ENCODE measurements at places on chromosomes 5 and 9.
A peak's percentile ranks its signal among the peaks of the same experiment; 100 is the strongest.

- no peak for DNase-seq
Measured at GRCh38 chr5:154868702-154869101, 10.3 kb downstream of the CNOT8 start.

GRCh38 chr9:4970970-4971641, 14.0 kb upstream of the JAK2 start:
- peak; percentile 82 for DNase-seq

DNA sequence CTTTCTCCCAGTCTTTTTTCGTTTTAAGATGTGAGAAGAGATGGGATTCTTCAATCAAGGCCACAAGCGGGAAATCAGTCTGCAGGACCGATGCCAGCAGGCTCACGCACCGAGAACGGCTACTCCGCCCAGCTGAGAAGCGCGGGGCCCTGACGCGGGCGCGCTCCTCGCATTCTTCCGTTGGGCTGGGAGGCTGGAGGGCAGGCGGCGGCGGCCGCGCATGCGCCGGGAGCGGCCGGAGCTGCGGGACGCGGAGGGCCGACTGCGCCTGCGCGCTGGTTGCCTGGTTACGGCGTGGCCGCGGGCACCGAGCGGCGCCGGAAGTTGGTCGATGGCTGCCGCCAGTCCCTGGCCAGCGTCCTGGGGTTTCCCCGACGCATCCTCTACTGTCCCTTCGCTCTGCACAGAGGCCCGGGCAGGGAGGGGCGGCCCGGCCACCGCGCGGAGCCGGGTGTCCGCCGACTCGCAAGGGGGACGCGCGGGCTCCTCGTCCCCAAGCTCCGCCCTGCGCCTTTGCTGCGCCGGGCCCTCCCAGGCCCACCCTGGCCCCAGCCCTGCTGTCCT, 831 bp upstream of the SEC16A start:
- DNase-seq = peak; percentile 96

DNA sequence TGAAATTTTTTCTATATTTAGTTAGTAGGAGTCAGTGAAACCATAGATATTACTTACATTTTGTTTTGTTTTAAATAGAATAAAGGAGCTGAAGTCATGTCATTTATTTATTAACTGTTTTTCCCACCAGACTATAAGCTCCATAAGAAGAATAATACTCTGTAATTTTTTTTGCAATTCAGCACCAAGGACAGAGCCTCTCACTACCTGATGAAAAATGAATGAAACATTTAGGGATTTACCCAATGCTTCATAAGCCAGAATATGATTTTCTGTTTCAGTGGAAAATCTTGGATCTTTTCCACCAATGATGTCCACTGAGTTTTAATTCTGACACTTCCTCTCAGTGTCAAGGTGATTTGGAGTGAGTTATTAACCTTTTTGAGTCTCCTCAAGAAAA, 624.9 kb upstream of the GRAMD2B start:
- DNase-seq = no peak

GRCh38 chr9:135287627-135288026, 192.0 kb upstream of the PPP1R26 start:
- no peak for DNase-seq

GRCh38 chr9:135408476-135409254, 70.9 kb upstream of the PPP1R26 start:
- DNase-seq = no peak

DNA sequence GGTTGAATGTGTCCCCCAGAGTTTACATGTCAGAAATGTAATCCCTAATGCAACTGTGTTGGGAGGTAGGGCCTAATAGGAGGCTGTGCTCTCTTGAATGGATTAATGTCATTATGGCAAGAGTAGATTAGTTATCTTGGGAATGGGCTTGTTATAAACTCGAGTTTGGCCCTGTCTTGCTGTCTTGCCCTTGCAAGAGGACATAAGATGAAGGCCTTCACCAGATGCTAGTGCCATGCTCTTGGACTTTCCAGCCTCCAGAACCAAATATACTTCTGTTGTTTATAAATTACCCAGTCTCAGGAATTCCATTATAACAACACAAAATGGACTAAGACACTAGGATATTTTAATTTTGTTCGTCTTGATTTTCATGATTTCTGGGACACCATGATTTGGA, 5.4 kb downstream of the PIK3R1 start:
- DNase-seq = no peak

All from activated CD4-positive, alpha-beta T cell treated with anti-CD3 and anti-CD28 coated beads for 48 hours (primary cell).